ENCODE measurements at places on chromosomes 16 and 17.

GRCh38 chr17:43669971-43670644, 8.4 kb upstream of the MEOX1 start:
- DNase-seq = no peak

GRCh38 chr17:33981711-33982601, 273.1 kb upstream of the CCL2 start:
- DNase-seq = no peak

DNA sequence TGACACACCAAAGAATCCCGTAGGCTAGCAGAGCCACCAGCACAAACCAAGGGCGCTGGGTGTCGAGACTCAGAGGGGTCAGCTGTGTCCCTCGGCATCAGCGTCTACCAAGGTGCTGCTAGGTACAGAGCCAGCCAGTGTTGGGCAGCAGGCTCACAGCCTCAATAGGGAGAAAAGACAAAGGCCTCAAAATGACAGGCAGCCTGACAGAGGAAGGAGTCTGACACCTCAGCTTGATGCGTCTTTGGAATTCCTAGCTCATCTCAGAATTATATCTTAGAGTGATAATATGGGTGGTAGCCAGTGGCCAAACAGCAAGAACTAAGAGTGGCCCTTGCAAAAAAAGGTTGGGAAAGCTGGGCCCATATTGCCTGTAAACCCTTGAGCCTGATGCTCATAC, 45.9 kb downstream of the HS3ST3B1 start:
- no peak for DNase-seq

DNA sequence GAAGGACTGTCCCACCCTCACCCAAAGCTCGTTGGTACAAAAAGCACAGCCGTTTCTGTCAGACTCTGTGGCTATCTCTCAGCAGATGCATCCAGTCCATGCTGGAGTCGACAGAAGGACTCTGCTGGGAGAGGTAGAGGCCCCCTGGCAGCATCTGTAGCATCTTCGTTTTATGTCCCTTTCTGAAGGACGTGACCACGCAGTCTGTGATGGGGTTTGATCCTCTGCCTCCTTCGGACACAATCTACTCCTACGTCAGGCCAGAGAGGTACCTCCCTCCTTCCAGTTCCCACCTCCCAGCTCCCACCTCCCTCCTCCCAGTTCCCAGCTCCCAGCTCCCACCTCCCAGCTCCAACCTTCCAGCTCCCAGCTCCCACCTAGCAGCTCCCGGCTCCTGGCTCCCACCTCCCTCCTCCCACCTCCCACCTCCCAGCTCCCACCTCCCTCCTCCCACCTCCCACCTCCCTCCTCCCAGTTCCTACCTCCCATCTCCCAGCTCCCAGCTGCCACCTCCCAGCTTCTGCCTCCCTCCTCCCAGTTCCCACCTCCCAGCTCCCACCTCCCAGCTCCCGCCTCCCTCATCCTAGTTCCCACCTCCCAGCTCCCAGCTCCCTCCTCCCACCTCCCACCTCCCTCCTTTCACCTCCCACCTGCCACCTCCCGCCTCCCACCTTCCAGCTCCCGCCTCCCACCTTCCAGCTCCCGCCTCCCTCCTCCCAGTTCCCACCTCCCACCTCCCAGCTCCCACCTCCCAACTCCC, 11.4 kb upstream of the MC1R start:
- no peak for DNase-seq

GRCh38 chr16:89364606-89365005, 125.8 kb downstream of the ANKRD11 start:
- DNase-seq = peak; percentile 64

DNA sequence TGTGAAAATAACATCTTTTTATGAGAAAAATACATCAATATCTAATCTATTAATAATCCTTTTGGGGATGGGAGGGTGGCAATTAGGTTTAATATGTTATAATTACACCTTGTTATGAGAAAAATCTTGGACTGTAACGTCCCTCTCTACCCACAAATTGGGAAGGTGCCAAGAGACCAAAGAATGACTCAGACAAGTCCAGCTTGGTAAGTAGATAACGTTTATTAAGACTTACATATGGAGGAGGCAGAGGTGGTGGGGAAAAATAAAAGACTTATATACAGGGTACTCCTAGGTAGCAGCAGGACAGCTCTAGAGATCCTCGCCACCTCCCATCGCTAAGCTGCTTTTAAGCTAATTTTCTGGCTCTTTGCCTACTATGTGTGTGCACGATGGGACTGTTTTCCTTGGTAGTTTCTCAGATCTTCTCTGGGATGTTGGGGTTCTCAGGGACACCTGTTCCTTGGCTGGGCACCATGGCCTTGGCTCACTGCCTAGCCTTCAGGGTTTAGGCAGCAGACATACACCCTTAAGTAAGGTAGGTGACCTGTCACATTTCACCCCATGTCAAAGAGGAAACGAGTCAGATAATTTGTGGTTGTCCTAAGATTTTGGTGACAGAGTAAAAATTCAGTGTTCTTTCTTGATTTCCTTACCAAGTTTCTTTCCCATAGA, 31.5 kb downstream of the RBL2 start:
- peak; percentile 76 for DNase-seq

- DNase-seq = no peak
These were observed 141.5 kb downstream of the C16orf78 start for GRCh38 chr16:49515016-49515565.

GRCh38 chr16:67661101-67661761, 471 bp downstream of the PARD6A start:
- DNase-seq = peak; percentile 28

DNA sequence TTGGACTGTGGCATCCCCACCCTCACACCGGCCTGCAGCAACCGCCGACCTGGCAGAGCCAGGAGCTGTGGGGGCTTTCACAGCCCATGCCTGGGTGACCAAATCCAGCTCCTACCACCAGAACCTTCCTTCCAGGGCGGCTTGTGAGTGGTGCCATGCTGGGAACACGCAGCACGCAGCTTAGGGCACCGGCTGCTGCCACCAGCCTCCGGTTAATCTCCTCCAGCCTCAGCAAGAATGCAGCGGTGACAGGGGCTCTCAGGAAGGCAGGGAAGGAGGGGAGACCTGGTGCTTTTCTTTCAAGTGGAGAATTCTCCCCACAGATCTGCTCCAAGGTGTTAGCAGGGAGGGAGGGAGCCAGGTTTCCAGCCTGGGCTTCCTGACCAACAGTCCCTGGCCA, 32.3 kb upstream of the ANKRD40CL start:
- DNase-seq = no peak

DNA sequence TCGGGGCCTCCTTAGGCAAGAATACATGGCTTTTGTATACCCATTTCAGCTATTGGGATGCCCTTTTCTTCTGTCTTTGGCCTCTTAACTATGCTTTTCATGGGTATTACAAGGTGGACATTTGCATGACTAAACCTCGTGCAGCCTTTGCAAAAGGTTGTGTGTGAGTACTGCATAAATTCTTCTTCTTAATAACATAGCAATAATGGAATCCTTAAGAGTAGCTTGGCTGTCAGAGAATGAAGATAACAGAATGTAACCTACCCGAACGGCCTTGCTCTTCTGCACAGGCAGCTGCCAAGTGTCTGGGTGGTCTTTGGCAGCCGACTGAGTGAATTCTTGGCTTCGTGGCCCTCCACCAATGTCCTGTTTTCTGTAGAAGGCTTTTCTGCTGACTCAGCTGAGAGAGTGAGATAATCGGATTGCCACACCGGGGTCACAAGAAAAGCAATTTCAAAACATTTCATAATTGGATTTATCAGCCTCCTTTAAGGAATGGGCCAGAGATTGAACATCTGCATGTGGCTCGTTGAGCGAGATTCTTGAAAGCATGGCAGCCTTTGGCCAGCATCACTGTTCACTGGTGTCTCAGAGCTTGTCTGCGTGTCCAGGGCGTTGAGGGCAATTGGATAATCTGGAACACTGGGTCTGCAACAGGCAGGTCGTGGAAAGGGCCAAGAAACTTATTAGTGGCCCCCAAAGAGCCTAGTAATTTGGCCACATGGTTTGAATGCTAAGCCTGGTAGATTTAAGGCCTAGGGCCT, 13.4 kb downstream of the IRF8 start:
- DNase-seq = peak; percentile 69

DNA sequence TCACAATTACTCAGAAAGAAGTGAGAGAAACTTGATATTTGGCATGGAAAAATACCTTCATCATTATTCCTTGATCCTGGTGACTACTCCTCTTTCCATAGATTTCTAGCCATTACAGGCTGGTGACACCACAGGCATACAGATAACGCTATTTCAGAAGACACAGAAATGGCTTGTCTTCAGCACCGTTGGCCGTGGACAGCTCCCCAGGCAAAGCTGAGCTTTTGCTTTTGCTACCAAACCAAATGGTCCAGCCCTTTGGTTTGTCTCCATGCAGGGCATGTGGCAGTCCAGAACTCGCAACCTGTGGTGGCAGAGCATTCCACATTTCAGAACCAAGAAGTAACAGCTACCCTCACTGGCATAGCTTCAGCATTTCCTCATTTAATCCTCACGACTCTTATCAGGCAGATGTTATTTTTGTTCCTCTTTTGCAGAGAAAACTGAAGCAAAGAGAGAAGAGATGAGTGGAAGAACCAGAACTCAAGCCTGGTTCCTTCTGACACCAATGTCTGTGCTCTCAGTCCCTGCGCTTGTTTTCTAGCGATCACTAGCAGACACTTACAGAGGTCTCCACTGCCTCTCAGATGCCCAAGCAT, 55.5 kb downstream of the HS3ST4 start:
- no peak for DNase-seq

DNA sequence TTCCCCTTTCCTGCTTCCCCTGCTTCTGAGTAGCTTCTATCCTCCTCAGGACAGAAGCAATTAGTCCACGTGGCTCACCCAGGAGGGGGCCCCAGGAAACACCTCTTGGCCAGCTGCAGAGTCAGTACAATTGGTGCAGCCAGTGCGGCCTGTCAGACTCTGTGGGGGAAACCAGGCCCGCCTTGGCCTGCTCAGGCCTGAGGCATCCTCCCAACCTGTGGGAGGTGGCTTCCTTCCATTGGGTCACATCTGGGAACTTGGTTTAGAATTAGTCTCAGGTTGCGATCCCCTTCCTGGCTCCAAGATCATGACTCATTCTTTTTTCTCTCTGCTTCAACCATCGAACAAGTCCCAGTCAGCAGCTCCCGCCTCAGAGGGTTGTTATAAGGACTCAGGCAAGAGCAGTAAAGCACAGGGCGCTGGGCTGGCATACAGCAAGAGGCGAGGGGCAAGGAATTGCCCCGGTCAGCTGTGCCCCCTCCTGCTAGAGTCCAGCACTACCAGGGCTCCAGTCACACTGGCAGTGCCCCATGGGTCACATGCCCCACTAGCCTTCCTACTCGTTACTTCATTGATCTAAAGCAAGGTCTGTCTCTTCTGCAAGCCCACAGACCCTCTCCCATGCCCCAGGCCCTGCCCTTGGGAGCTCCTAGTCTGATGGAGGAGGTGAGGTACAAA, 8.1 kb upstream of the EPX start:
- no peak for DNase-seq

- peak; percentile 87 for DNase-seq
These were observed 371.9 kb downstream of the HS3ST3B1 start for GRCh38 chr17:14672830-14673229.

GRCh38 chr16:31876951-31877828, 3.6 kb downstream of the ZNF267 start:
- DNase-seq = peak; percentile 95

GRCh38 chr17:28551421-28552175, 826 bp downstream of the UNC119 start:
- no peak for DNase-seq

DNA sequence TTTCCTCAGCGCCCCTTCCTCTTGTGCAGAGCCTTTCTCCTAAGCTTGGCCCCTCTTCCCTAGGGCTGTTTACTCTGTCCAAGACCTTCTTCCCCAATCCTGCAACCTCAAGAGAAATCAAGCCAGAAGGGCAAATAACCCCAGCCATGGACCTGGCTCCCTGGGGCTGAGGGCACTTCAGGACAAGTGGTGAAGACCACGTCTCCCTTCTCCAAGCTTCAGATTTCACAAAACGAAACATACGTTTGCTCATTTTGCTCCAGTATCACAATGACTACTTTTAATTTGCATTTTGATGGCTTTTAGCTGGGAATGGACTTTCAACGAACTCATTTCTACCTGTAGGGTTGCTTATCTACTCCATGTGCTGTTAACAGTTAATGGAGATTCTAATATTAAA, 139.8 kb upstream of the CACNG5 start:
- no peak for DNase-seq

GRCh38 chr17:41308251-41308917, 725 bp downstream of the KRTAP16-1 start:
- no peak for DNase-seq

DNA sequence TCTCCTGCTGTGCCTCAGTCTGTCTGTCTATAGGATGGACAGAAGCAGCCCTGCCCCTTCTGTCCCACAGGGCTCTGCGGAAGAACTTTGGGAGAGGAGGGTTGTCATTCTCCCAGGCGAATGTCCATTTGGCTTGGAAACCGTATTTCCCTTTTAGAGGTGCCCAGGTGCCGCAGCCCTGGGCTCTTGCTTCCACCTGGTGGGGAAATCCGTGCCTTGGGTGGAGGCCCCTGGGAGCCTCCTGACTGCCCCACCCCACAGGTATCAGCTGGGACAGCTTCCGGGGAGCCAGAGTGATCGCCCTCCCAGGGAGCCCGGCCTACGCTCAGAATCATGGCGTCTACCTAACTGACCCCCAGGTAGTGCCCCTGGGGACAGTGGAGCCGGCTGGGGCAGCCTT, 12.7 kb downstream of the FCSK start:
- DNase-seq = no peak

Measured in fibroblast of mammary gland (primary cell).